NCI-H146 (cell line): ENCODE measurements at places on chromosomes 16 and 17.

- DNase-seq, result no peak
Observed at GRCh38 chr16:79107301-79107700, 493.2 kb downstream of the MAF start.

- no peak for DNase-seq
Observed at GRCh38 chr17:68470961-68471360, 13.7 kb upstream of the WIPI1 start.

- no peak for DNase-seq
Observed at GRCh38 chr17:37493249-37494027, 3.7 kb downstream of the DUSP14 start.

DNA sequence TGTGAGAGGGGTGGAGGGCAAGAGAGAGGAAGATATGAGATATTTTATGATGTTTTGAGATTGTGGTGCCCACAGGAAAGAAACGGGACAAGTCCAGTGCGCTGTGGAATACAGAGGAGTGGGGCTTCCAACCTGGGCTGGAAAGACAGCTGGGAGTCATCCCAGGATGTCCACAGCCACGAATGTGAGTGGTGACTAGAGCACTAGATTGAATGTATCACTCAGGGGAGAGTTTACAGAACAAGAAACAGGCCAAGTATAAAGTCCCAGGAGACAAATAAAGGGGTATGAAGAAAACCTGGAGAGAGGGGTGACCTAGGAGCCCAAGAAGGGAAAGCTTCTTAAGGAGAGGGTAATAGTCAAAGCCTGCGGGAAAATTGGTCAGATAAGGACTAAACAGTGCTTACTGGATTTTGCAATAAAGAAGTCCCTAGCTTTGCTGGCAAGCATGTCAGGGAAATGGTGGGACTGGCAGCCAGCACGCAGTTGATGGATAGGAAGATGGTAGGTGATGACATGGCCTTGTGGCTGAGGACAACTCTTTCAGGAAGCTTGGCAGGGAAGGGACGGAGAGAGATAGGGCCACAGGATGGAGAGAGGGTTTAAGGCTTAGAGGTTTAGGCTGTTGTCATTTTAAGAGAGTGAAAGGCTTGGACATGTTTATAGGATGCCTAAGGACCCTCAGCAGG is 114.5 kb downstream of the AXIN2 start:
- no peak for DNase-seq

DNA sequence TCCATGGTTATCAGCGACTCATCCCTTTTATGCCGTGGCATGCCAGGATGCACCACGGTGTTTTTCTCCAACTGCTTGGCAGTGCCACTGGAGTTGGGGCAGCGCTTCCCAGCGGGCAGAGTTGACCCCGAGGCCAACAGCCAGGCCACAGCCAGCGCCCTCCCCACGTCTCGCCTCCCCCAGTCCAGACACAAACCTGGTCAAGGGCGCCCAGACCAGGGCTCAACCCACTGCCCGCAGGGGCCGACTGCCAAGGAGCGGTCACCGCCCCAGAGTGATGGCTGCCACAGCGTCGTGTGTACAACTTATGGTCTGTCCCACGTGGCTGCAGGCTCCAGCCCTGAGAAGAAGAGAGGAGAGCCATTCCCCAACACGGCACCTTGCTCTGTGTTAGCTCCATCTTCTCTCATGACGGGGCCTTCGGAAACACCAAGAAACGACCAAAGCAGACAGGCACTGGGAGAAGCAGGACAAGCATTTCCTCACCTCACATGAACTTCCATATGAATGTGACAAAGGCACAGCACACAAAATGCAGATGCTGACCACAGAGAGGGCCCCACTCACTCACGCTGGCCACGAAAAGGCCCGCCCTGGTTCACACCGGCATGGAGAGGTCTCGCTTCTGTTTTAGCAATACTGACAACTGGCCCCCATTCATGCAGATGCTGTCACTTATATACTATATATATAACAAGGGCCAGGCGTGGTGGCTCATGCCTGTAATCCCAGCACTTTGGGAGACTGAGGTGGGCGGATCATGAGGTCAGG is 27.0 kb downstream of the AXIN1 start:
- DNase-seq, result no peak

DNA sequence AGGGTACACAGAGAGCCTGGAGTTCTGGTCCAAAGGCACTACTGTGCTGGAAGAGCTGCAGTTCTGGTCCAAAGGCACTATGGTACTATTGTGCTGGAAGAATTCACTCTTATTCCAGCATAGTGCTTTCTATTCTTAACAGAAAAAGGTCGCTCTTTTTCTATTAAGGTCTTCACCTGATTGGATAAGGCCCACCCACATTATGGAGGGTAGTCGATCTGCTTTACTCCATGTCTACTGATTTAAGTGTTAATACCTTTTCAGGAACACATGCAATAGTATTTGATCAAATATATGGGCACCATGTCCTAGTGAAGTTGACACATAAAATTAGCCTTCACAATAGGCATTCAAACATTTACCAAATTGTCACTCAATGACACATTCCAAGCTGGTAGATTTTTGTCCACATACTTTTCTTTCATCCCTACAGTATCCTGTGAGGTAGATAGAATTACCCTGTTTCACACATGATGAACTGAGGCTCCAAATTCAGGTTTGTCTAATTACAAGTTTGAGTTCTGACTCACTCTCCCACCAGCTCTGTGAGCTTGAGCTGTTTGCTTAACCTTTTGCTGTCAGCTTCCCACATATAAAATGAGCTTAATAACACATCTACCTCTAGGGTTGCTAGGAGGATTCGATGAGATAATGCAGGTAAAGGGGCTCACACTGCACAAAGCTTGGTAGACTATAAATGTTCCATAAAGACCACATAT is 129.9 kb downstream of the AIPL1 start:
- DNase-seq, result peak; percentile 84
